ENCODE measurements at places on chromosomes 12 and 14. TPM values are rescaled to one million over a fixed set of nuclear protein-coding genes. Genes with fewer than 3 reads are reported as not detected.

GRCh38 chr12:120413901-120414695 is 23.8 kb upstream of the COX6A1 start:
- no peaks in the 10 kb centered on the region for H3K4me1 ChIP-seq

DNA sequence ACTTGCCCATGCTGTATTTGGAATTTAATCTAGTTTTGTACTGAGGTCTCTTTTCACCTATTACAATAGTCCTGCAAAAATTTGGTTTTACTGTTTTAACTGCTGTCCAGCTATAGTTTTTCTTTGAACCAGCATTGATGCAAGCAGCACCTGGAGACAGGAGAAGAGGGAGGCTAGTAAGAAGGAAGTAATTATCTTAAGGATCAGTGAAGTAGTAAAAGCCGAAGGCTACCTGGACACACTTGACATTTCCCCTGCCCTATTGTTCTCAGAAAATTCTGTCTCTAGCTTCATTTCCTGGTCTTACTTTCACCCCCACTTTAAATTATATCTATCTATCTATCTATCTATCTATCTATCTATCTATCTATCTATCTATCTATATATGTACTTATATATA is 43.5 kb upstream of the LRIG3 start:
- DNase-seq = no peak
- H3K4me1 ChIP-seq = no peaks in the 10 kb centered on the region
- no peaks in the 10 kb centered on the region for H3K27me3 ChIP-seq
- no peak overlapping the region for H3K4me3 ChIP-seq
- H3K27ac ChIP-seq = no peak overlapping the region

- DNase-seq = no peak
- H3K27me3 ChIP-seq = no peaks in the 10 kb centered on the region
- no peak overlapping the region for H3K4me3 ChIP-seq
Observed at GRCh38 chr12:67377541-67377940, 108.4 kb downstream of the CAND1 start.

- no peaks in the 10 kb centered on the region for H3K27me3 ChIP-seq
- H3K4me1 ChIP-seq = no peaks in the 10 kb centered on the region
- H3K27ac ChIP-seq = no peak overlapping the region
Observed at GRCh38 chr14:65548878-65549277, 136.3 kb downstream of the FUT8 start.

DNA sequence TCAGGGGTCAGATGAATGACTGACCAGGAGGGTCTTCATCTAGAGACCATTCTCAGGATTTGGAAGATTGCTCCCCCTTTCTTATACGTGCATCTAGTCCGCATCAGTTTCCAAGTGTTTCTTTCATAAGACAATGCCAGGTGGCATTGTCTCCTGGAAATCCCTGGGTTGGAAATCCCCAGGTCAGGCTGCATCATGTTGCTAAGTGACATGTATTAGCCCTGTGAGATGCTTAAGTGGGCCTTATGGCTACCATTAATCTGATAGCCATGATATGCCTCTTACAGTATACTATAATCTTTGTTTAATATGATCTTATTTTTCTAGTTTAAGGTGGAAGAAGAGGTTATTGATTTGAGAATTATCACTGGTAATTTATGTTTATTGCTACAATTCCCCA is 92.8 kb downstream of the DIO3 start:
- H3K4me3 ChIP-seq = no peak overlapping the region
- H3K36me3 ChIP-seq = no peaks in the 10 kb centered on the region
- no peak for DNase-seq
- H3K27me3 ChIP-seq = no peaks in the 10 kb centered on the region
- no peak overlapping the region for H3K27ac ChIP-seq

- no peaks in the 10 kb centered on the region for H3K27me3 ChIP-seq
- no peak overlapping the region for H3K27ac ChIP-seq
- peak; percentile 16 for DNase-seq
- H3K4me3 ChIP-seq = no peak overlapping the region
- no peaks in the 10 kb centered on the region for H3K4me1 ChIP-seq
Observed at GRCh38 chr12:5506821-5507231, 74.9 kb downstream of the NTF3 start.

DNA sequence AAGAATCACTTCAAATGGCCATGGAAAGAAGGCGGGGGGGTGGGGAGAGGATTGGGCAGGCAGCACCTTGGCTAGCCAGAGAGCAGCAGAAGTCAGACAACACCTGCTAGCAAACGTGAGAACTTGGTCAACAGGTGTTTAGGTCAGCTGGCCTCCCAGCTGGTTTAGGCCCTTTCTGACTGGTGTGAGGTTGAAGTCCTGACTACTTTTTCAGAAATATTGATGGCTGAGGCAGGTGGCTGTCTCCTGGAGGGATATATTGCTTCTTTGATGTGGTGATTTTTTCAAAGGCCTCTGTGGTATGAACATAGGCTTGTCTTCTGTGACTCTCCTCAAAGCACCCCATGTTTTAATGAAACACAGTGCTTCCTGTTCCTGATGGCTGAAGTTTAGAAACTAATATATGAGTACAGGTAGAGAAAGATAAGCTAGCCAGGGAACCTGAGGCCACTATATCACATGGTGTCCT is 238.2 kb upstream of the SSTR1 start:
- no peaks in the 10 kb centered on the region for H3K27me3 ChIP-seq
- DNase-seq = no peak
- no peak overlapping the region for H3K27ac ChIP-seq
- H3K4me1 ChIP-seq = no peaks in the 10 kb centered on the region
- no peak overlapping the region for H3K4me3 ChIP-seq

GRCh38 chr12:93261505-93262094 is 116.1 kb upstream of the NUDT4 start:
- H3K27me3 ChIP-seq = no peaks in the 10 kb centered on the region
- no peak overlapping the region for H3K27ac ChIP-seq
- H3K4me3 ChIP-seq = no peak overlapping the region
- H3K4me1 ChIP-seq = no peaks in the 10 kb centered on the region

DNA sequence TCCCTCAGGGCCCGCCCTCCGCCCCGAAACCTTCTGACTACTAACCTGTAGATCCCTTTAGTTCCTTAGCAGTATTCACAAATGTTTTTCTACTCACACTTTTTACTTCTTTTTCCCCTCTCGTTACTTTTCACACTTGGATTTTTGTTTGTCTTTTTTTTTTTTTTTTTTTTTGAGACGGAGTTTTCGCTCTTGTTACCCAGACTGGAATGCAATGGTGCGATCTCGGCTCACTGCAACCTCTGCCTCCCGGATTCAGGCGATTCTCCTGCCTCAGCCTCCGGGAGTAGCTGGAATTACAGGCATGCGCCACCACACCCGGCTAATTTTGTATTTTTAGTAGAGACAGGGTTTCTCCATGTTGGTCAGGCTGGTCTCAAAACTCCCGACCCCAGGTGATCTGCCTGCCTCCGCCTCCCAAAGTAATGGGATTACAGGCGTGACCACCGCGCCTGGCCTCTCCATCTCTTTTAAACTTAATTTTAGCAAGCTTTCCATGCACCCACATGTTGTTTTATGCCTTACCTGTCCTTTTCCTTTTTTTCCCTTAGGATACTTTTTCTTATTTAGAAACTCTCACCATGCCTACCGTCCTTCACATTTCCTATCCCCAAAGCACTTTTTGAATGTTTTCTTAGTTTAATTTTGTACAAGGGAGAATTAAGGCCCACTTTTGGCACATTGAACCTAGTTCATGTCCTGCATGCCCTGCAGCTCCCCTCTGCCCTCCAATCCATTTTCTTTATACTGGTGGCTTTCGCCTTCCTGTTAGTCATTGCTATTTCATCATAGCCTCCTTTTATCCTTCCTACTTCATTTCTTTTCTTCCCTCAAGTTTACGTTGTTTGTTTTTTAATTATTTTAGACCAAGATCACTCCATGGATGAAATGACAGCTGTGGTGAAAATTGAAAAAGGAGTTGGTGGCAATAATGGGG is 1.1 kb downstream of the SP1 start:
- H3K27me3 ChIP-seq = no peaks in the 10 kb centered on the region
- H3K27ac ChIP-seq = peak overlapping the region; percentile 58
- peak overlapping the region; percentile 47 for H3K4me3 ChIP-seq
- peaks cover 11% of the 10 kb centered on the region for H3K36me3 ChIP-seq
- DNase-seq = peak; percentile 62

DNA sequence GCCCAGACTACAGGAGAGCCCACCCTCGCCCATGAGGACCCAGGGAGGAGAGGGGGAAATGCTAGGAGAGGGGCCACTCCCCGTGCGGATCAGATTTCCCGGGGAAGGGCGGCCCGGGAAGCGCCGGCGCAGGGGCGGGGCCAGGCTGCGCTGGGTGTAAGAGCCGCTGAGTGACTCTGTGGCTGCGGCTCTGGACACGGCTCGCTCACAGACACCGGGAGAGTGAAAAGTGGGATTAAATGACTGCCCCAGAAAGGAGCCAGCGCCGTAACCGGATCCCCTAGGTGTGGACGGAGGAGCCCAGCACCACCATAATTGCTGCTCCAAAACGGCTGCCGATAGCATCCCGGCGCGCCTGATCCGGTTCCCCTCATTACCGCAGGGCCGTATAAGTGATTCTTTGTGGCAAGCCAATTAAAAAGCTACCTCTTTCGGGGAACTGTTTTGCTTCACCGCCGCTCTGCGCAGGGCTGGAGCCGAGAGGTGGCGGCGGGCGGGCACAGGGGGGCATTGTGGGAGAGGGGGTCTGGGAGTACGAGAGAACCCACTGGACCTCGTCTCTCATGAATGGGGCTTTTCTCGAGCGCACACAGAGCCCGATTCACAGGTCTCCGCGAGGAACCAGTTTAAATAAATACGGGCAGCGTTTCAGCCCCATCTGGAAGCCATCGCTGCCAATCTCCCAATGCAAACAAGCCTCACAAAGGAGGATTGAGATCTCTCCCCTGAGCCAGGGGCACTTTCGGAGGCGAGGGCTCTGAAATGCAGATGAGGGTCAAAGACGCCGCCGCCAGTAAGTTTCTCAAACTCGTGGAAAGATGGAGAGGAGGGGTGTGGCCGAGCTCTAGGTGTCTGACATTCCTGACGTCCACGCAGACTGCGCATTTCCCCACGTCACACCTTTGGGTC is 2.5 kb downstream of the COL2A1 start:
- H3K36me3 ChIP-seq = no peaks in the 10 kb centered on the region
- H3K27ac ChIP-seq = no peak overlapping the region
- H3K4me3 ChIP-seq = peak overlapping the region; percentile 55
- peaks cover 11% of the 10 kb centered on the region for H3K27me3 ChIP-seq
- peaks cover 16% of the 10 kb centered on the region for H3K4me1 ChIP-seq
- peak; percentile 90 for DNase-seq

- no peaks in the 10 kb centered on the region for H3K4me1 ChIP-seq
- no peaks in the 10 kb centered on the region for H3K27me3 ChIP-seq
- peak overlapping the region; percentile 53 for H3K27ac ChIP-seq
- H3K4me3 ChIP-seq = peak overlapping the region; percentile 7
- no peaks in the 10 kb centered on the region for H3K36me3 ChIP-seq
Observed at GRCh38 chr14:95340201-95340697, 20.5 kb upstream of the CLMN start.

- no peak overlapping the region for H3K27ac ChIP-seq
- H3K4me1 ChIP-seq = no peaks in the 10 kb centered on the region
- no peak overlapping the region for H3K4me3 ChIP-seq
- DNase-seq = no peak
- no peaks in the 10 kb centered on the region for H3K36me3 ChIP-seq
Observed at GRCh38 chr14:63295231-63295685, 23.5 kb downstream of the GPHB5 start.

- DNase-seq = no peak
- no peak overlapping the region for H3K27ac ChIP-seq
- no peaks in the 10 kb centered on the region for H3K27me3 ChIP-seq
- H3K36me3 ChIP-seq = no peaks in the 10 kb centered on the region
- no peaks in the 10 kb centered on the region for H3K4me1 ChIP-seq
- no peak overlapping the region for H3K4me3 ChIP-seq
Observed at GRCh38 chr12:115443351-115443938, 759.5 kb upstream of the TBX3 start.

- H3K4me3 ChIP-seq = peak overlapping the region; percentile 50
- DNase-seq = no peak
- H3K4me1 ChIP-seq = no peaks in the 10 kb centered on the region
- no peaks in the 10 kb centered on the region for H3K27me3 ChIP-seq
- H3K36me3 ChIP-seq = peaks cover 9% of the 10 kb centered on the region
Observed at GRCh38 chr12:123389560-123390351, 5.8 kb downstream of the KMT5A start.

- H3K27me3 ChIP-seq = no peaks in the 10 kb centered on the region
- DNase-seq = no peak
- no peak overlapping the region for H3K27ac ChIP-seq
- H3K4me1 ChIP-seq = no peaks in the 10 kb centered on the region
Observed at GRCh38 chr12:92331383-92331782, 185.7 kb upstream of the BTG1 start.

Gene OTX2
- total RNA-seq = not detected

- peaks cover 2% of the 10 kb centered on the region for H3K36me3 ChIP-seq
- H3K4me3 ChIP-seq = no peak overlapping the region
- peaks cover 19% of the 10 kb centered on the region for H3K4me1 ChIP-seq
- H3K27ac ChIP-seq = no peak overlapping the region
Observed at GRCh38 chr12:106359646-106360399, 2.3 kb downstream of the POLR3B start.

DNA sequence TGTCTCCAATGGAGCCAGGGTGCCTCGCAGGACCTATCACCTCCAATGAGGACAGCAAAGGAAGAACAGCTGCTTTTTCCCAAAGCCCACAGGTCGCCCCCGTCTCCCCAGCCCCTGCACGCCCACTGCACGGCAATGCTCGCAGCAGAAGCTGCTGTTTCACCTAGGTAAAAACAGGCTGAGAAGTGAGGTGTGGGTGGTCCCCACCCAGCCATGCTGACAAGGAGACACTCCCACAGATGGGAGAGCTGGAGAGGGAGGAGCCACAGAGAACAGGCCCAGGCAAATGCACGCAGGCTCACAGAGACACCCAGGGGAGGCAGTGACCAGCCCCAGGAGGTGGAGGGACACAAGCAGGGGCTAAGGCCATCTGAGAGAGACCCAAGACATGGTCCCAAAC is 10.4 kb downstream of the CFAP73 start:
- no peak for DNase-seq
- no peaks in the 10 kb centered on the region for H3K4me1 ChIP-seq
- no peak overlapping the region for H3K4me3 ChIP-seq

Gene KCNA5
- 2.9 TPM for total RNA-seq

DNA sequence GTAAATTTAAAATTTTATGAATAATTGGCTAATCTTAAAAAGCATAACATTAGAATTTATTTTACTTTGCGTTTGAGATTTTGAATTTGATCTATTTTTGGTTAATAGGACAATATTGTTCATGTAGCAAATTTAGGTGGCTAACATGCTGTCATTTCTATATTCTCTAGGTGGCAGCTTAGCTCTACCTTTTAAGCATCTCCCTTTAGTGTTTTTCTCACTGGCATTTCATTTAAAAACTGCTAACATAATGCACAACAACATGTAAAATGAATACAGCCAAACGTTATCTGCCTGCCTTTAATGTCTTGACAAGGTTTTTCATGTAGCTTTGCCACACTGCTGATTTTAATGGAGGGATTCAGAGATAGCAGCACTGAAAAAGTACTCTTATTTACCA is 272.4 kb upstream of the FBXO33 start:
- H3K36me3 ChIP-seq = no peaks in the 10 kb centered on the region
- H3K4me1 ChIP-seq = no peaks in the 10 kb centered on the region
- no peak overlapping the region for H3K4me3 ChIP-seq
- H3K27ac ChIP-seq = no peak overlapping the region
- no peak for DNase-seq

DNA sequence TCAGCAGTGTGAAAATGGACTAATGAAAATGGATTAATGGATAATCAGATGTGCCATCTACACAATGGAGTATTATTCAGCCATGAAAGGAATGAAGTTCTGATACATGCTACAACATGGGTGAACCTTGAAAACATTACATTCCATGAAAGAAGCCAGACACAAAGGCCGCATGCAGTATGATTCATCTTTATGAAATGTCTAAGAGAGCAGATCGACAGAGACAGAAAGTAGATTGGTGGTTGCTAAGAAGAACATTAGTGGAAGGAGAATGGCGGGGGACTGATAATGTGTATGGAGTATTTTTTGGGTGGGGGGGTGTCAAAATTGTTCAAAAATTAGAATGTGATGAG is 47.3 kb downstream of the PRKAB1 start:
- no peaks in the 10 kb centered on the region for H3K36me3 ChIP-seq
- no peaks in the 10 kb centered on the region for H3K27me3 ChIP-seq
- peak overlapping the region; percentile 94 for H3K27ac ChIP-seq
- peaks cover 55% of the 10 kb centered on the region for H3K4me1 ChIP-seq
